ENCODE measurements at places on chromosomes 7 and 10.
A peak's percentile ranks its signal among the peaks of the same experiment; 100 is the strongest.

- DNase-seq, result no peak
Observed at GRCh38 chr7:42886893-42887505, 24.9 kb downstream of the C7orf25 start.

GRCh38 chr7:112362731-112363131 is 87.5 kb upstream of the IFRD1 start:
- DNase-seq, result peak; percentile 17

DNA sequence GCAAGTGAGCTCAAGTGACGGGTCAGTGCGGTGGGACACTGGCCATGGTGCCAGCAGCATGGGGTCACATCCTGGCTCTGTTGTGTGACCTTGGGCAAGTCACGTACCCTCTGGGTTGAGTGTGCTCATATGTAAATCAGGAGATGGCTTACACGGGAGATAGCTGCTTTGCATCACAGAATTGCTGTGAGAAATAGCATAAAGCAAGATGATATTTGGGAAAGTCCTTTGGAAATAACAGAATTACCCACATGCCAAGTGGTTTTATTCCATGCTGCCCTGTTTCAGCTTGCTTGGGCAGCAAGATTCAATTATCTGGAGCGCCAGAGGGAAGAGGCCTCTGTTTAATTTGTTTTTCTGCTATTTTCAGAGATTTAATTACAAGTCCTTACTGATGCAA is 48.9 kb downstream of the LYZL2 start:
- no peak for DNase-seq

- no peak for DNase-seq
Observed at GRCh38 chr7:151176401-151176800, 8.9 kb upstream of the GBX1 start.

DNA sequence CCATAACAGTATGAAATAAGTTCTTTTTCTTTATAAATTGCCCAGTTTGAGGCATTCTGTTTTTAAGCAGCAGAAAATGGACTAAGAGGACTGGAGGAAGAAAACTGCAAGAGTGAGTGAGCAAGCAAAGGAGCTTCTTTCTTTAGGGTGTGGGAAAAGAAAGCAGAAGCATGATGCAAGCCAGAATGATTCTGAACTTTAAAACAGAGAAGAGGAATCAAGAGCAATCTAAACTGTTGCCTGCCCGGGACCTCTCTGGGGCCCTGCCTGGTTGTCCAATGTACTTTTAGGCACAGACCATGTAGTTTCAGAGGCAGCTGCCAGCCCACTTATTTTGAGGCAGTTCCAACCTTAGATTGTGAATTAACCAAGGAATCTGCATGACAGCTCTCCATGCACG is 186.3 kb downstream of the PLPP4 start:
- DNase-seq, result no peak

- DNase-seq, result no peak
Observed at GRCh38 chr7:1421946-1422345, 37.3 kb downstream of the MICALL2 start.

- no peak for DNase-seq
Observed at GRCh38 chr10:69253171-69253570, 25.1 kb upstream of the HK1 start.

- DNase-seq, result no peak
Observed at GRCh38 chr7:152881893-152882292, 122.3 kb downstream of the ACTR3B start.

- peak; percentile 2 for DNase-seq
Observed at GRCh38 chr7:11923376-11923930, 91.5 kb upstream of the THSD7A start.

GRCh38 chr7:127927348-127927696 is 103.9 kb downstream of the LRRC4 start:
- DNase-seq, result peak; percentile 38

DNA sequence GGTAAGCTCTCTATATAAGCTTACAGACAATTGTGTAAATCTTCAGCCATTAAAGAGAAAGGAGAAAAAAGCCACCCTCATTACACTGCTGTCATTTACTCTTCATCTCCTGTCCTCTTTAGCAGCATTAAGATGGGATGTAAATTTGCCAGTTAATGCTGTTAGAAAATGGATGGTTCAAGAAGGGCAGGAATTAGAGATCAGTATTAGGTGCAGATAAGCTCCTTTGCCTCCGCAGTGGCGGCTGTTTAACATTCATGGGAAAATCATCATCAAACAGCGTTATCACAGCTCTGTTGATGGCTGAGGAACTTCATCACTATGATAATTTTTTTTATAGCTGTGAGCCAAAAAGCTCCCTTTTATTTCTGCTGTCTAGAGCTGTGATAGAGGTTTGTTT is 61.8 kb upstream of the FAM204A start:
- DNase-seq, result no peak

DNA sequence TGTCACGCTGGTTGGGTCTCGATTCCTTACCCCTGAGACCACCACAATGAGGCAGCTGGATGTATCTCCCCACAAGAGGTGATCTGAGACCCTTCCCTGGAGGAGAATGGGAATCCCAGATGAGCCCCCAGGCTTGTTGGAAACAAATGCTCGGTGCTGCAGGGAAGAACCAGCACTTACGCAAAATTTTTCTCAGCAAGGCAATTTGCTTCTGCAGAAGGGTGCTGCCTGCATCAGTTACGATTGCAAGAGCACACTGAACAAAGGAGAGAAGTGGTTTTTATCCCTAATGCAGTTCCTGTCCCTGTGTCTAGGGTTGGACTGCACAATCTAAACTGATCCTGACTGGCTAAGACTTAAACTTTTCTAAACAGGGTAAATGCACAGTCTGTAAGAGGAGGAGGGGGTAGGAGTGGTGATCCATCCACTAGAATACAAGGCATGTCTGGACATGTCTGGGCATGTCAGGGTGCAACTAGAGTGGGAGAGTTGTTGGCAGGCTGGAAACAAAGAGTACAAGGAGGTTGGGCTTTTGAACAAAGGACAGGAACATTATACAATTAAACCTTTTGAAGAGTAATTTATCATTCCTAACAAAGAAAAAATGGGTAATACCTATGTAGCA is 114.9 kb upstream of the FAM3C start:
- no peak for DNase-seq

DNA sequence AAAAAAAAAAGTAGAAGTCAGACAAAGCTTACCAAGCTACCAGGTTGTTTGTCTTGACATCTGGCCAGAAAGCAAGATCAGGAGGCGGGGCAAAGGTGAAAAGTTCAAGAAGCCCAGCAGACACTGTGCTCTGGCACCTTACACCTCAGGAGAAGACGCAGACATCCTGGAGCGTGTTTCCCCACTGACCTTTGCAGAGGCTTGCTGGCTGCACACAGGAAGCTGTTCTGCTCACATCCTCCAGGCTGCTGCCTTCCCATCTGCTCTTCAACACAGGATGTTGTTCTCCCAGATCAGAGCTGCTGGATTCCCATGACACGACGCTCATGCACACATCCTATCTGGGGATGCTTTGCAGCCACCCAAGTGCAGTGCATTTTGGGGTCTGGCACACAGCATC is 174.4 kb upstream of the KIAA1217 start:
- DNase-seq, result peak; percentile 53

- DNase-seq, result no peak
Observed at GRCh38 chr10:14527134-14527844, 196.6 kb upstream of the FRMD4A start.

GRCh38 chr10:37379991-37380390 is 254.6 kb downstream of the ANKRD30A start:
- DNase-seq, result no peak

DNA sequence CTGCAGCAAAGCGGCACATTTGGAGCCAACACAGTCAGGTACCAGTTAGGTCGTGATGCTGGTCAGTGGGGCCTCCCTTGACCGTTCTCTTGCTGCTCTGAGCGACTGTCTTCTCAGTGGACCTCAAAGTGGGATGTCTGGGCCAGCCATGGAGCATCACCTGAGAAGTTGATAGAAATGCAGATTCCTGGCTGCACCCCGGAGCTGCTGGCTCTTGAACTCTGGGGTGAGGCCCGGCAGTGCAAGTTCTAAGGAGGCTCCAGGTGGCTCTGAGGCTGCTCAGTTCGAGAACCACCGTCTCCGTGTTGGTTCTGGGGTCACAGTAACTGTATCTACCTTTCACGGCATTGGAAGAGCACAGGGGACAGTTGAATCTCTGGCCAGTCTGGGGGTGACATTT is 147.5 kb downstream of the WDR37 start:
- no peak for DNase-seq

- no peak for DNase-seq
Observed at GRCh38 chr10:63703740-63704345, 182.6 kb downstream of the REEP3 start.

GRCh38 chr10:102491136-102491535 is 11.4 kb downstream of the ACTR1A start:
- DNase-seq, result no peak

GRCh38 chr7:97005183-97006054 is at the start of gene DLX6:
Gene DLX6 (plus strand): TSS chr7:97005553. CDS start chr7:97005978, 425 bp downstream.
- peak; percentile 68 for DNase-seq

- no peak for DNase-seq
Observed at GRCh38 chr10:108861181-108861754, 1062.0 kb downstream of the XPNPEP1 start.

DNA sequence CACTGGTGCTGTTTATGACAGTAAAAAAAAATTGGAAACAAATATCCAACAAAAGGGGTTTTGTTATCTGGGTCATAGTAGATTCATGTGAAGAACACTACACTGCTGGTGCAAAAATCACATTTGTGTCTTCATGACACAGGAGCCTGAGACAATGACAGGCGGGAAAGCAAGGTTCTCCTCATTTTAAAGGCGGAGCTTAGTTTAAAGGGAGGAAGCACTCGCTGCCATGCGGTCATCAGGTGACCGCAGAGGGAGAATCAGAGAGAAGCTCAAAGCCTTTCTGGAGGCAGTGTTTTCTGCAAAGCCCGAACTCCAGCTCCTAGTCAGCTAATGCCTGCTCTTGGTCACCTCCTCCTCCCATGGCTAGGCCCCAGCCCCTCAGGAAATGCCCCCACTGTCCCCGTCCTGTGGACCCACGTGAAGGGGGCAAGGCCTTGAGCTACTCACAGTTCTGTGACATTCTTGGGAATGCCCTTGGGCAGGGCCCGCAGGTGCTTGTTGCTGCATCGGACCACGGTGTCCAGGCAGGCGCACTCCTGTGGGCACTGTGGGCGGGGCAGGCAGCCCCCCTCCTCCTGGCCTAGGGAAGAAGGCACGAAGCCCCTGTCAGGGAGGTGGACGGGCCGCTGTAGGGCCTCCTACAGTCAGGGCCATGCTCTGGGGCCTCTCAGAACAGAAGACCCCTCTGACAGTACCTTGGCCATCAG is 146.1 kb downstream of the SLIT1 start:
- no peak for DNase-seq

DNA sequence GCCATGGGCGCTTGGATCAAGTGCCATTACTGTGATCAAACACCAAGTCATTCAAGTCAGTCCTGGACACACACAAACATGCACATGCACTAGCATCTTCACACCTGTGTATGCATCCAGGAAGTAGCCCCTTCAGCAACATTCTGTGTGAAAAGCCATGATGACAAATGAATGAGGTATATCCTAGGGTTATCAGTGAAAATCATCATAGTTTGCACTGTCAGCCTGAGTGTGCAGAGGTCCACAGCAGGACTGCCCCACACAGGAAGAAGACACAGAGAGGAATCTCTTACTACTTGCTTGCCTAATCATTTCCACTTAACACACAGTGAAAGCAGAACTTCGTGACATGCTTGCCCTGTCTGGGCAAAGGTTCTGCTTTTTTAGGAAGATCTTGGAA is 184.0 kb upstream of the ADO start:
- peak; percentile 77 for DNase-seq

DNA sequence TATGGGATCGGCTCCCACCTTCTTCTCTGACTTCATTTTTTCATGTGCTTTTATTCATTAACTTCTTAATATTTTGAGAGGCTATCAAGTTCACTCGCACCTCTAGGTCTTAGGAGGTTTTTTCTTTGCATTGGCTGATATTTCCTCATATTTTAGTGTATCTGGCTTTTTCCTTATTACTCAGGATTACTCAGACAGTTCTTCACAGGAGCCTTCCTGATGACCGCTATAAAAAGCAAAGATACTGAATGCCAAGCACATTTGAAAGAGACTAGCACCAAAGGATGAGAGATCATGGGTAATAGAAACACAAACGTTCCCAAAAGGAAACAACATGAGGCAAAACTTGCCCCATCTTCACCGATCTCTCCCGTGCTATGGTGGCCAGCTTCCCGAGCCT is 409.2 kb upstream of the KLF6 start:
- no peak for DNase-seq

DNA sequence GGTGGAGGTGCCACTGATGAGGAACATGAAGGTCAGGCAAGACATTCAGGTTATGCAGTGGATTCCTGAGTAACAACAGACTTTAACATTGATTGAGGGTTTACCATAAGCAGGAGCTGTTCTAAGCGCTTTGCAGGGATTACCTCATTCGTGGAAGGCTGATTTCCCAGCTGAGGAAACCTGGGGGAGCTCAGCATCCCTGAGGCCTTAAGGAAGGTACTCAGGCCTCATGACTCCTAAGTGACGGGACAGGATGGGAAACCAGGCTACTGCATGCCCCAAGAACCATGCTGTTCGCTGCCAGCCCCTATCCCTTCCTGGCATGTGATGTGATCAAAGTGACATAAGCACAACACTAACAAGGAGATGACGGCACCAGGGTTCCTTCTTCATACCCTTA is 143.6 kb upstream of the NFE2L3 start:
- DNase-seq, result no peak

DNA sequence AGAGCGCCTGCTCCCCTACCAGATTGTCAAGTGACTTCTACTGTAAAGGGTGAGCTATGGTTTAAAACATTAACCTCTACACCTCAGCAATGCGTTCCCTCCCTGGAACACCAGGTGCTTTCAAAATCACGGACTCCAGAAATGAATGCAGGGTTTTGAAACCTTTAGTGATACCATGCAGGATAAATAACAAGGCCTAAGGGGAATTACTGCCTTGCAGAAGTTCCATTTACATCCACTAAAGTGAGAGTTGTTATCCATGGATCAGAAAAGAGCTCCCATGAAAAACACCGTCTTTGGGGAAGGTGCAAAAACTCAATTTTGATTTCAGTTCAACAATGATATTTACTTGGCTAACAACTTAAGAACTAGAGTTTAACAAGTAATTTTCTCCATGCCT is 4.0 kb downstream of the FZD8 start:
- peak; percentile 22 for DNase-seq

DNA sequence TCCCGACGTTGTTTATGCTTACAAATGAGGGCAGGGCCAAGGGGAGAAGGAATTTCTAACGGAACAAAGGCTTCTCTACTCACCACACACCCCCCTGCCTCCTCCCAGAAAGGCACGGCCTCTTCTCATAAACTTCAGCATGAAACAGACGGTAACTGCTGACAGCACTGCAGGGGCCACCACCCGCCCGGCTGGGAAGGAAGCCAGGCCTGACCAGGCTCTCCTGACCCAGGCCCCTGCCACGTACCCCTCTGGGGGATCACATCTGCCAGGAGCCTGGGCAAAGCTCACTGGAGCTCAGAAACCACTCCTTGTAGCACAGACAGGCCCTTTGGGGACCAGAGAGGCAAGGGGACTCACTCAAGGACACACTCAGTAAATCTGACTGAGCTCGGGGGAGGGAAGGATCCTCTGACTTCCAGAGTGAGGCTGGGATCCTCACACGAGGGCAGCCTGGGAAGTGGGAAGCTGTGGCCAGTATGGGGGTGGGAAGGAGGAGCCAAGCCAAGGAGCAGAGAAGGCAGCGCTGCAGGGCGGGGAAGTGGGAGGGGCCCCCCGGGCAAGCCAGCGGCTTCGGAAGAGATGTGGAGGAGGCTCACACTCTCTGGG is 46.1 kb downstream of the ZCCHC24 start:
- DNase-seq, result peak; percentile 95

Measured in muscle of leg (tissue), 16 donors.